ENCODE measurements at places on chromosomes 4 and X. TPM values are rescaled to one million over a fixed set of nuclear protein-coding genes. Genes with fewer than 3 reads are reported as not detected.
A peak's percentile ranks its signal among the peaks of the same experiment; 100 is the strongest.

The EGFL6 gene
- not detected for total RNA-seq

The HSFX4 gene
- not detected for total RNA-seq

DNA sequence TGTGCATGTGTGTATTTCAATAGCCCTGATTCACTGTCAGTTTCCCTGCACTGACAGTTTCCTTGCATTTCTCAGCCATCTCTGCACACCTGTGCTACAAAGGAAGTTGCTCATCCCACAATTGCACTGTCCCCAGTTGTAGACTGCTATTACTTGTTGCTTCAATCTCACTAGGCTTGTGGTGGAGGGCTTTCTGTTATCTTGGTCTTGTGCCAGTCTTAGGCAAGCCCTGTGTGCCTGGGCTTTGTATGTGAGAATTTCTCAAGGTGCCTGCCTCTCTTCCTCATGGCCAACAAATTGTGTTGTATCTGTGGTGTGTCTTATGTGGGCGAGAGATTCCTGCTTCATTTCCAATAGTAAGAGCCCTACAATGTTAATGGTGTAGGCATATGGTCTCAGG lies 467.4 kb downstream of the GRIA2 start:
- H3K36me3 ChIP-seq, result no peaks in the 10 kb centered on the region
- no peaks in the 10 kb centered on the region for H3K27me3 ChIP-seq
- H3K4me3 ChIP-seq, result no peak overlapping the region
- DNase-seq, result no peak
- H3K27ac ChIP-seq, result no peak overlapping the region

GRCh38 chr4:85953651-85954018 lies 406.2 kb downstream of the MAPK10 start:
- peaks cover 38% of the 10 kb centered on the region for H3K4me1 ChIP-seq
- H3K27me3 ChIP-seq, result no peaks in the 10 kb centered on the region
- no peaks in the 10 kb centered on the region for H3K36me3 ChIP-seq
- H3K4me3 ChIP-seq, result no peak overlapping the region

- no peak overlapping the region for H3K27ac ChIP-seq
- H3K4me3 ChIP-seq, result no peak overlapping the region
- DNase-seq, result no peak
- no peaks in the 10 kb centered on the region for H3K36me3 ChIP-seq
- H3K4me1 ChIP-seq, result peaks cover 7% of the 10 kb centered on the region
These were observed 41.3 kb upstream of the TXK start for GRCh38 chr4:48175328-48175727.

- H3K4me3 ChIP-seq, result no peak overlapping the region
- H3K27me3 ChIP-seq, result no peaks in the 10 kb centered on the region
- H3K27ac ChIP-seq, result no peak overlapping the region
- H3K36me3 ChIP-seq, result no peaks in the 10 kb centered on the region
These were observed 345.3 kb upstream of the TENM3 start for GRCh38 chr4:181897935-181898334.

DNA sequence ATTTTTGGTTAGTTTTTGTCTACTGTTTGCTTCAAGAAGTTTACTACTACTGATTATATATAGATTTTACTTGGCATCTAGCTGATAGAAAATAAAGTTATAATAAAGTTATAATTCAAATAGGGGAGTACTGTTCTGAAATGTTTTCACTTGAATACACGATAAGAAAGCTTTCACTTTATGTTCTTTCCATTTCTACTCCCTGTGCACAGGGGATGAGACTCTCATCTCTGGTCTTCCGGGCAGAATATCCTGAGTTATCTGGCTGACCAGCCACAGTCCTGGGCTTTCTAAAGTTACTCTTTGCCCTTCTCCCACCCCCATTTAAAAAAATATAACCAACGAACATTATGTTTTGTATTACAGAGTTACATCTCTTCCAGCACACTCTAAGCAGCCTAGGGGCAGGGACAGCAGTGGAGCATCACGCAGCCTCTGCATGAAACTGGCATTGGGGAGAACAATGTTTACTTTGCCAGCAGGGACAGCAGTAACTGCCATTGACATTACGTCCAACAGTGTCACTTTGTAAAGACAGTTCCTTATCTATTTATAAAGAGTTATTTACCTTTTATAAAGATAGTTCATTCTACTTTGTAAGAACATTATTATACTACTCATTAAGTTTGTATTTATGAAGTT lies 64.3 kb downstream of the METTL14 start:
- H3K27ac ChIP-seq, result no peak overlapping the region
- H3K4me1 ChIP-seq, result no peaks in the 10 kb centered on the region
- no peaks in the 10 kb centered on the region for H3K27me3 ChIP-seq
- H3K4me3 ChIP-seq, result no peak overlapping the region
- H3K36me3 ChIP-seq, result peaks cover 17% of the 10 kb centered on the region

- no peak overlapping the region for H3K27ac ChIP-seq
- H3K36me3 ChIP-seq, result no peaks in the 10 kb centered on the region
- no peaks in the 10 kb centered on the region for H3K4me1 ChIP-seq
- no peak overlapping the region for H3K4me3 ChIP-seq
- H3K27me3 ChIP-seq, result no peaks in the 10 kb centered on the region
These were observed 126.1 kb downstream of the MGST2 start for GRCh38 chr4:139791681-139792080.

GRCh38 chr4:109729718-109730618 lies at the start of gene PLA2G12A:
TSS of gene PLA2G12A (minus strand) at chr4:109730070. CDS start at chr4:109729809, 261 bp downstream.
- peak; percentile 95 for DNase-seq
- H3K36me3 ChIP-seq, result no peaks in the 10 kb centered on the region
- peak within 1 kb of the TSS; percentile 85 for H3K4me3 ChIP-seq
- H3K4me1 ChIP-seq, result no peaks in the 10 kb centered on the region
- H3K27me3 ChIP-seq, result no peaks in the 10 kb centered on the region
- H3K27ac ChIP-seq, result peak within 1 kb of the TSS; percentile 31

- H3K36me3 ChIP-seq, result no peaks in the 10 kb centered on the region
These were observed 233.7 kb downstream of the PRDM5 start for GRCh38 chr4:120688791-120689190.

DNA sequence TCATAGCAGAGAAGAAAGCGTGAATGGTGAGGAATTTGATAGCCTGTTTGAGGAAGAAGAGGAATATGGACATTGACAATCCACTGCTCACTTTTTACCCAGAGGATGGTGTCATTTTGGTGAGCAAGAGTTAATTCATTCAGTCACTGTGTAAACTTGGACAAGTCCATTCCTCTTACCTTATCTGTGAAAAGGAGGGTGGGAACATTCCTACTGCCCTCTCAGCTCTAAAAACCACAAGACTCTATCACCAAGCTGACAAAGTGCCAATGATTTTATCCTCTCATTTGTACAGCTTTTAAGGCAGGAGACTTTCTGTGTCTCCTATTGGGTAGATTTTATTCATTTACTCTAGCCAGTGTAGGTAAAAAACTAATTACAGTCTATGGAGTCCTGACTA lies 103.8 kb downstream of the LUZP4 start:
- no peaks in the 10 kb centered on the region for H3K36me3 ChIP-seq
- no peaks in the 10 kb centered on the region for H3K27me3 ChIP-seq
- peak overlapping the region; percentile 67 for H3K27ac ChIP-seq
- H3K4me3 ChIP-seq, result no peak overlapping the region

DNA sequence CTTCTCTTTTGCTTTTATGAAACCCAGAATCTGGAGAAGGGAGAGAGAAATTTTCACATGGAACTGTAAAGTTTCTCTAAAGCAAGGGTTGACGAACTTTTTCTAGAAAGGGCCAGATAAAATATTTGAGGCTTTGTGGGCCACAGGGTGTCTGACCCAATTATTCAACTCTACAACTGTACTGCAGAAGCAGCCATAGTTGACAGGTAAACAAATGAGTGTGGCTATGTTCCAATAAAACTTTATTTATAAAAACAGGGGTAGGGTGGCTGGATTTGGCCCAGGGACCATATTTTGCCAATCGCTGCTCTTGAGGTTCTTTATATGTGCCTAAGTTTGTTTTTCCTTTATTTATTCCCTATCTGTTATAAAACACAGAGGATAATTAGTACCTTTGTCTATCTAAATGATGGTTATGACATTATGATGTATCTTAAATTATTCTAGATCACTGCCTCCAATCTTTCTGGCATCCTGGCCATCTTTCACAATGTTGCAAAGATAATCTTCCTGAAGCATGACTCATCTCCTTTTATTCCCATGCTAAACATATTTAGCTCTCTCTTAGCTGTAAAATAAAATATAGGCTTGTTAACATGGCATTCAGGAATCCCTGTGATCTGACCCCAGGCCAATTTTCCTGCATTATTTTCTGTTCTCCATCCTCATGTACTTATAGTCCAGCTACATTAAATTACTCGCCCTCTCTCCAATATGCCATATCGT lies 106.8 kb upstream of the CBLL2 start:
- no peaks in the 10 kb centered on the region for H3K27me3 ChIP-seq
- DNase-seq, result no peak
- H3K36me3 ChIP-seq, result no peaks in the 10 kb centered on the region
- H3K27ac ChIP-seq, result no peak overlapping the region
- no peaks in the 10 kb centered on the region for H3K4me1 ChIP-seq
- no peak overlapping the region for H3K4me3 ChIP-seq

DNA sequence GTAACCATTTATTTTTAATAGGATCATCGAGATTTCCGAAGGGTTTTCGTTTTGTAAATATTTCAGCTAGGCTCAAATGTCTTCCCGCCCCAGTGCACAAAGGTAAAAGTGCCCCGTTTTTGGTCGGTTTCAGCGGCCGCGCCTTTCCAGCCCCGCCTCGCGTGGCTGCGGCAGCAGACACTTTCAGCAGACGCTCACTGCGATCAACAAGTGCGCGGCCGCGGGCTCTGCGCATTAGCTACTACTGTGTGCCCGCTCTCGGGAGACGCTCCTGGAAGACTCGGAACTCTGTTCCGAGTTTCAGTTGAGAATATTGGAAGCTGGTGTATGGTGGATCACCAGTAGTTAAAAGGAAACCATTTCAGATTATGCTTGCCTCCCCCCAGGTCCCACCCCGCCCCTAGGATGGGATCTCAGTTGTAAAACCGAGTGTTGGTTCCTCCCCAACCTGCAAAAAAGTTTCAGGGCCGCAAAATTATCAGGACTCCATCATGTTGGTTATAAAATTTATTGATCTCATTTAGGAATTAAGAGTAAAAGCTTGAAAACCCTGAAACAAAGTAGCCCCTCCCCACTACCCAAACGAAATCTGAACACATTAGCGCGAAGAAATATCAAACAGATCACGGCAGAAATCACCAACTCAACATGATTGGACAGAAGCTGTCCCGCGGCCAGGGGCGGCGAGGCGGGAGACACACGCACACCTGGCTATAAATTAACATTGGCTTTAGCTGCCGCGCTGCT lies 2.2 kb downstream of the SOX3 start:
- DNase-seq, result no peak
- peaks cover 32% of the 10 kb centered on the region for H3K27me3 ChIP-seq
- no peak overlapping the region for H3K27ac ChIP-seq
- no peaks in the 10 kb centered on the region for H3K36me3 ChIP-seq
- H3K4me1 ChIP-seq, result peaks cover 4% of the 10 kb centered on the region
- H3K4me3 ChIP-seq, result no peak overlapping the region

GRCh38 chr4:151679231-151679630 lies 81.6 kb downstream of the GATB start:
- no peak overlapping the region for H3K27ac ChIP-seq
- no peak overlapping the region for H3K4me3 ChIP-seq
- H3K36me3 ChIP-seq, result no peaks in the 10 kb centered on the region
- H3K4me1 ChIP-seq, result peaks cover 5% of the 10 kb centered on the region
- H3K27me3 ChIP-seq, result no peaks in the 10 kb centered on the region
- no peak for DNase-seq

DNA sequence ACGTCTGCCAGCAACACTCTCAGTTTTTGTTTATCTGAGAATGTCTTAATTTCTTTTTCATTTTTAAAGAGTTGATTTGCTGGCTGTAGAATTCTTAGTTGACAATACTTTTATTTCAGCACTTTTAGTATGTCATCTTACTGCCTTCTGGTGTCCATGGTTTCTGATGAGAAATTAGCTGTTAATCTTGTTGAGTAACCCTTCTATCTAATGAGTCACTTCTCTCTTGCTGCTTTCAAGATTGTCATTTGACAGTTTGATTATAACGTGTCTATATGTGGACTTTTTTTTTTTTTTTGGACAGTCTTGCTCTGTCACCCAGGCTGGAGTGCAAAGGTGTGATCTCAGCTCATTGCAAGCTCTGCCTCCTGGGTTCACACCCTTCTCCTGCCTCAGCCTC lies 24.0 kb upstream of the TMEM255A start:
- no peaks in the 10 kb centered on the region for H3K36me3 ChIP-seq
- H3K27me3 ChIP-seq, result no peaks in the 10 kb centered on the region
- no peak overlapping the region for H3K27ac ChIP-seq

GRCh38 chr4:171441300-171441941 lies 371.8 kb upstream of the GALNTL6 start:
- H3K4me1 ChIP-seq, result no peaks in the 10 kb centered on the region
- no peaks in the 10 kb centered on the region for H3K27me3 ChIP-seq
- H3K36me3 ChIP-seq, result no peaks in the 10 kb centered on the region
- H3K4me3 ChIP-seq, result no peak overlapping the region

DNA sequence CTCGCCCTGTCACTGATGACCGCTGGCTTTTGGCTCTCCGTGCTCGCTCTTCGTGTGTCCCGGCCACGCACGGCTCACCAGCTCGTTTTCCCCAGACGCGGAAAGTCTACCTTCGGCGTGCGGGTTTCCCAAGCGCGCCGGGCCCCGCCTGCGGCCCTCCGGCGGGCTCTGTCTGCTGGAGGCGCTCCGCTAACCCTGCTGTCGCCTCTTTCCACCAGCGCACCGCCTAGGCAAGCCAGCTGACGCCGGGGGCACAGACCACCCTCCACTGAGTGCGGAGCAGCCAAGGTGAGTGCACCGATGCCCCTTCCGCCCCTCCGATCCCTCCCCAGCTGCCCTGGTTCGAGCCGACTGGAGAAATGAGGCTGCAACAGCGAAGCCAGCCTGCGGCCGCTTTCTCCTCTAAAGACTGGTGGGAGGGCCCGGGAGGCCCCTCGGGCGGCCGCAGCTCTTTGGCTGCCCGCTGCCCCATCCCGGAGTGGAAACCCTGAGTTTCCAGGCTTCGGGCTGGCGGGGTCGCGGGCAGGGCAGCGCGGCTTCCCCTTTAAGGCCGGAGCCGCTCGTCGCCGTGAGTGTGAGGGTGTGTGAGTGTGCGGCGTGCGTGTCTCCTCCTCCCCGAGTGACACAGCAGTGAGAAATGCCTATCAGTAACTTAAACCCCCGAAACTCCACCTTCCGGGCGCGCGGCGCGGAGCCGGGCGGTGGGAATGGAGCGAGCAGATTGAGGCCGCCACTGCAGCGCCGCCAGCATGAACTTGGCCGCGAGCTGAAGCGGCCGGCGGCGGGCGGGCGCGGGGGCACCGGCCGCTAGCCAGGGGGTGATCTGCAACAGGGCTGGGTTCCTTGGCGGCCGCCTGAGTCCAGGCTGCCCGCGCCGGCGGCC lies at the start of gene MAMLD1:
TSS of gene MAMLD1 (plus strand) at position 719 of the 883 bp plus-strand sequence. CDS start 82,200 bp downstream, outside the sequence.
- no peak within 1 kb of the TSS for H3K27ac ChIP-seq
- H3K4me3 ChIP-seq, result no peak within 1 kb of the TSS
- peak; percentile 64 for DNase-seq
- no peaks in the 10 kb centered on the region for H3K27me3 ChIP-seq
- H3K36me3 ChIP-seq, result no peaks in the 10 kb centered on the region

- no peak for DNase-seq
- no peak overlapping the region for H3K4me3 ChIP-seq
- no peaks in the 10 kb centered on the region for H3K27me3 ChIP-seq
- H3K27ac ChIP-seq, result no peak overlapping the region
- H3K36me3 ChIP-seq, result no peaks in the 10 kb centered on the region
- H3K4me1 ChIP-seq, result peaks cover 8% of the 10 kb centered on the region
These were observed 4.1 kb upstream of the CD38 start for GRCh38 chr4:15774020-15774420.
